ENCODE measurements at places on chromosomes 11 and 22. TPM values are rescaled to one million over a fixed set of nuclear protein-coding genes. Genes with fewer than 3 reads are reported as not detected.
A peak's percentile ranks its signal among the peaks of the same experiment; 100 is the strongest.

DNA sequence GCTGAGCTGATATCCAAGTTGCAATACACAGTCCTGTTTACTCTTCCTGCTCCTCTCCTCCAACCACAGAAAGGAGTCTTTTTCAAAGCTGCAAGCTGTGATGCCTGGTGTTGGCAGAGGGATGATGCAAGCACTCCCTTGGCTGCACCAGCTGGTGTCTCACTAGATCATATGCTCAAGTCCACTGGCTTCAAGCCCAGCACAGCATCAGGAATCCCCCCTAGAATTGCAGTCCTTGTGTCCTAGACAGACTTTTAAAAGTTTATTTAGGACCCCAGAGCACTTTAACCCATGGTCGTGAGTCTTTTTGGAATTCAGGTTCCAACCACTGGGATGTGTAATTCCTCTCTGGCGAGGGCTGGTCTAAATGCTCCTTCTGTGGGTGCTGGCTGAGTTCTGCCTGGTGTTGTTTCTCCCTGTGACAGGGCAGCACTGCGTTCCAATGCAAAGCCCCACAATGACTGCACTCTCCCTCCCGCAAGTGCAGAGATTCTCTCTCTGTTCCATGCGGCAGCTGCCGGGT lies 1.9 kb upstream of the HEPN1 start:
- no peak for DNase-seq
- no peak overlapping the region for H3K4me3 ChIP-seq
- H3K36me3 ChIP-seq: no peaks in the 10 kb centered on the region
- no peak overlapping the region for H3K27ac ChIP-seq
- H3K4me1 ChIP-seq: no peaks in the 10 kb centered on the region

SAA1 gene
- total RNA-seq: 175 TPM

- no peak for DNase-seq
- H3K36me3 ChIP-seq: no peaks in the 10 kb centered on the region
- H3K4me1 ChIP-seq: no peaks in the 10 kb centered on the region
Measured at GRCh38 chr11:80261776-80262175, 820.9 kb upstream of the TENM4 start.

GRCh38 chr11:129866311-129866710 lies 29.1 kb downstream of the NFRKB start:
- H3K27ac ChIP-seq: peak overlapping the region; percentile 64
- peak; percentile 46 for DNase-seq
- H3K4me1 ChIP-seq: peaks cover 13% of the 10 kb centered on the region
- no peak overlapping the region for H3K4me3 ChIP-seq
- H3K27me3 ChIP-seq: no peaks in the 10 kb centered on the region

MYRF gene
- total RNA-seq: 42.2 TPM

SMTNL1 gene
- total RNA-seq: not detected

ELP4 gene
- 25.1 TPM for total RNA-seq

SLC25A1 gene
- 162 TPM for total RNA-seq

OR5B21 gene
- not detected for total RNA-seq

SLC22A12 gene
- not detected for total RNA-seq

DNA sequence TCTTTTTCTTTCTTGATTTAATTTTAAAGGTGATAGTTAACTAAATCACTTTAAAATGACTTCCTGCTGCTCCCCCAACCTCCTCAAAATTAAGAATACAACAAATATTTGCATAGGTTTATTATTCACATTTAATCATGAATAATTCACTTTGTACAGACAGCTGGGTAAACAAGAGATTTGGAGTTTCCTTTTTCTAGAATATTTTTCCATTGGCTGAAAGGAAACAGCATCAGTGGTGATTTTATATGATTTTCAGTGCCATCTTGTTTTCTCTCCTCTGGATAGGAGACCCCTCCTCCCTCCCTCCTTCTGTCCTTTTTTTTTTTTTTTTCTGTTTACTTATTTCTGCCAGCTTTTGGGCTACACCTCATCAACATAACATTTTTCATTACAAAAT lies 60.5 kb downstream of the LIF start:
- no peak overlapping the region for H3K4me3 ChIP-seq
- no peaks in the 10 kb centered on the region for H3K36me3 ChIP-seq
- no peaks in the 10 kb centered on the region for H3K27me3 ChIP-seq
- H3K4me1 ChIP-seq: peaks cover 30% of the 10 kb centered on the region
- DNase-seq: no peak

- peak overlapping the region; percentile 100 for H3K27ac ChIP-seq
- DNase-seq: no peak
- H3K27me3 ChIP-seq: no peaks in the 10 kb centered on the region
- peaks cover 38% of the 10 kb centered on the region for H3K4me1 ChIP-seq
- H3K4me3 ChIP-seq: no peak overlapping the region
- H3K36me3 ChIP-seq: no peaks in the 10 kb centered on the region
Measured at GRCh38 chr11:94767291-94767690, 865 bp upstream of the AMOTL1 start.

TRIM29 gene
- 11.2 TPM for total RNA-seq

DNA sequence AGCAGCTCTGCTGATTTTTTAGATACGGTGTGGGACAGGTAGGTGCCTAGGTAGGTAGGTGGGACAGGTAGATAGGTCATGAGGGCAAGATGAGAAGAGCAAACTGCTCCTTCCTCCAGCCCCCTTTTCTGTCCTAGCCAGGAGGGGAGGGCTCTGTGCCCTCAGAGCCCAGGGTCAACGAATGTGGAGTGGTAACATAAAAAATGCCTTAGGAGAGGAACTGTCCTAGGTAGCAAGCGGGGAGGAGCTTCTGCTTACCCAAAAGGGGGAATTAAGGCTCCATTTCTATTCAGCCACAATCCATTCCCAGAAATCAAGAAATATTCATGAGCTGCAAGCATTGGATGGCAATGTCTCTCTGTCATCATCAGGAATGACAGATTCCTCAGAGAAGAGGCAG lies 234.8 kb downstream of the GRIK4 start:
- H3K4me1 ChIP-seq: no peaks in the 10 kb centered on the region
- H3K4me3 ChIP-seq: no peak overlapping the region
- H3K36me3 ChIP-seq: no peaks in the 10 kb centered on the region
- DNase-seq: no peak

DNA sequence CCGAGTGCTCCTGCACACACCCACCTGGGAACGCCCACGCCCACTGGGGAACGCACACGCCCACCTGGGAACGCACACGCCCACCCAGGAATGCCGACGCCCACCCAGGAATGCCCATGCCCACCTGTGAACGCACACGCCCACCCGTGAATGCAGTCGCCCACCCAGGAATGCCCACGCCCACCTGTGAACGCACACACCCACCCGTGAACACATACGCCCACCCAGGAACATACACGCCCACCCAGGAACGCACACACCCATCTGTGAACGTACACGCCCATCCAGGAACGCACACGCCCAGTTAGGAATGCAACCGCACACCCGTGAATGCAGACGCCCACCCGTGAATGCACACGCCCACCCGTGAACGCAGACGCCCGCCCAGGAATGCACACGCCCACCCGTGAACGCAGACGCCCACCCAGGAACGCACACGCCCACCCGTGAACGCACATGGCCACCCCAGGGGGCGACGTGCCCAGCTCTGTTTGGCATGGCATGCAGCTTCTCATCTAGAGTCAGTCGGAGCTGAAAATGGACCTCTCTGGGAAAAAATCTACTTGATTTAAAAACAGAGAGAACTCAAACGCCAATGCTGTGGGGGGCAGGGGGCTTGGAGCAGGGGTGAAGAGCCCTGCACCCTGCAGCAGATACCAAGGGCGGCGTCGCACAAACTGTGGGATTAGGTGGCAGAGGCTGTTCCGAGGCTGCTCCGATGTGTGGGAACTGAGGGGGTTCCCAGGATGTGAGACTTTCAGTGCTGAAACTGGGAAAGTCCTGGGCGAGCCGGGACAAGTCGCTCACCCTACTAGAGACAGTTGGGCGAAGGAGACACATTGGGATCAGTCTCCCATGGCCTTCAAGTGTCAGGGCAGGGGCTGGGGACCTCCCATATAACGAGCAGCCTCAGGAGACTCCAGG lies 83.3 kb downstream of the MYEOV start:
- H3K4me1 ChIP-seq: no peaks in the 10 kb centered on the region
- H3K27me3 ChIP-seq: no peaks in the 10 kb centered on the region
- H3K27ac ChIP-seq: no peak overlapping the region
- DNase-seq: no peak

AP5B1 gene
- total RNA-seq: 19.5 TPM

- no peak for DNase-seq
- no peaks in the 10 kb centered on the region for H3K27me3 ChIP-seq
- no peaks in the 10 kb centered on the region for H3K36me3 ChIP-seq
- H3K27ac ChIP-seq: no peak overlapping the region
Measured at GRCh38 chr11:6538456-6538855, 41.4 kb downstream of the DNHD1 start.

OR52I2 gene
- total RNA-seq: not detected

FGF3 gene
- total RNA-seq: not detected

THY1 gene
- 43.3 TPM for total RNA-seq

Data from hepatocyte (in vitro differentiated cells).